Hindlimb muscle (tissue), 1 donor: ENCODE measurements at places on chromosomes 6 and 20. TPM values are rescaled to one million over a fixed set of nuclear protein-coding genes. Genes with fewer than 3 reads are reported as not detected.
A peak's percentile ranks its signal among the peaks of the same experiment; 100 is the strongest.

The ADGRF5 gene
- polyA plus RNA-seq: 28.9 TPM

The POU5F1 gene
- polyA plus RNA-seq: 0.85 TPM

The NOX3 gene
- polyA plus RNA-seq: not detected

The SLC35F1 gene
- 1.3 TPM for polyA plus RNA-seq

The CPXM1 gene
- polyA plus RNA-seq: 46.8 TPM

The AAR2 gene
- polyA plus RNA-seq: 25.9 TPM

The COL9A1 gene
- polyA plus RNA-seq: 4.1 TPM

The OPN5 gene
- polyA plus RNA-seq: 0.32 TPM

DNA sequence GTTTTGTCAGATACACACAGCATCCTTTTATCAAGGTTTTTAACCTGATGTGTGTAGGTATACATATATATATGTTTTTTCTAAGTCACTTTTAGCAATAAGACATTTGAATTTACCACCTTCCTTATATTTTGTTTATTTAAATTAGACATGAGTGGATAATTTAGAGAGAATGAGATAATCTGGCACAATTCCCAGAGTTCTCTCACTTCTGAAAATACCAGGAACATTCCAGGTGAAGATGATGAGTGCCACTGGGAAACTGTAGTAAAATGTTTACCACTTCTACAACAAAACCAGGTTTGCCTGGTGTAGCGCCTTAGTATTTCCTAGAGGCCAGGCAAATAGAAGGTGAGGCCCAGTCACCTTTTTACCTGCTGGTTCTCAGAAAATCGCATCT, 189.5 kb downstream of the TMEM242 start:
- no peak for DNase-seq

GRCh38 chr6:111072801-111073360, 14.4 kb upstream of the SLC16A10 start:
- no peak for DNase-seq

- no peak for DNase-seq
Measured at GRCh38 chr20:4047614-4048013, 32.3 kb upstream of the RNF24 start.

GRCh38 chr20:48827855-48828733, at the start of gene PREX1:
Gene PREX1, minus strand, starts transcription at chr20:48827999. Its CDS starts 139 bp downstream, at chr20:48827860.
- peak; percentile 89 for DNase-seq

DNA sequence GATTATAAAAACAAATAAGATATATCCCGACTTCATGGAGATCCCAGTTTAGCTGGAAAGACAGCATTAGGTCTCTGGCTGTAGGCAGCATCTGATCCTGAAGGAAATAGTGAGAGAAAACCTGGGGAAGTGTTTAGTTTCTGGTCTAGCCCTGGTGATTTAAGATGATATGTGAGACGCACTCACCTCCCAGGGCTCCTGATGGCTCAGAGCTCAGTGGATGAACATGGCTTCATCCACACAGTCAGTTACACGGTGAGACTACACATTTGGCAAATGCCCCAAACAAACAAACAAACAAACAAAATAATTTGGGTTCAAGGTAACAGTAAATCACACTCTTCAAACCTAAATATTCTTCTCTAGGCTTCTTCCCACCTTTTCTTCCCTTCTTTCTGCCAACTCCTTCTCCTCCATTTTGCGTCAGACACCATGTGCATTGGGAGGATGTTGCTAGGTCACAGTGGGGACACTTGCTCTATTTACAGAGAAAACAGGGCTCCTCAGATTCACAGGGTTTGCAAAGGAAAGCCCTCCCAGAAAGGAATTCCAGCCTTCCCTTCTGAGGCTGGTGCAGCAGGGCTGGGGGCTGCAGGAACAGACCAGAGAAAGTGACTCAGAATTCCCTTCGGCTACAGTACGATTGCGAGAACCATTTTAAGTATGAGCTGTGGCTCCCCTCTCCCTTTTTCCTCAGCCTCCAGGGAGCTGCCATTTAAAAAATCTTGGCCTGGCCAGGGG, 59.6 kb upstream of the SALL4 start:
- DNase-seq: no peak

DNA sequence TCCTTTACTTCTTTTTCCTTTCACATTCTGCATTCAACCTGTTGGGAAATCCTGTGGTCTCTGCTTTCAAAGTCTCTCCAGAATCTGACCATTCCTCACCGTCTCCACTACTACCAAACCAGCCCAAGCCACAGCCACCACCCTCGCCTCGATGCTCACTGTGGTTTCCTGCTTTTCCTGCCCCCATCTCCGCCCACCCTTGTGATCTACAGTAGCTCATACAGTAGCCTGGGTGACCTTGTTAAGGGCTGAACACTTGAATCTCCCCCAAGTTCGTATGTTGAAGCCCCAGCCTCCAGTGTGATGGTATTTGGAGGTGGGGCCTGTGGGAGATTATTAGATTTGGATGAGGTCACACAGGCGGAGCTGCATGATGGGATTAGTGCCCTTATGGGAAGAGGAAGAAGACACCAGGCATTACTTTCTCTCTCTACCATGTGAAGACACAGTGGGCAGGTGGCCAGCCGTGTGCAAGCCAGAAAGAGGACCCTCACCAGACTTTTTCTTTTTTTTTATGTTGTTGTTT, 189.0 kb upstream of the UST start:
- DNase-seq: no peak

- no peak for DNase-seq
Measured at GRCh38 chr6:75551367-75551952, 50.2 kb upstream of the SENP6 start.

DNA sequence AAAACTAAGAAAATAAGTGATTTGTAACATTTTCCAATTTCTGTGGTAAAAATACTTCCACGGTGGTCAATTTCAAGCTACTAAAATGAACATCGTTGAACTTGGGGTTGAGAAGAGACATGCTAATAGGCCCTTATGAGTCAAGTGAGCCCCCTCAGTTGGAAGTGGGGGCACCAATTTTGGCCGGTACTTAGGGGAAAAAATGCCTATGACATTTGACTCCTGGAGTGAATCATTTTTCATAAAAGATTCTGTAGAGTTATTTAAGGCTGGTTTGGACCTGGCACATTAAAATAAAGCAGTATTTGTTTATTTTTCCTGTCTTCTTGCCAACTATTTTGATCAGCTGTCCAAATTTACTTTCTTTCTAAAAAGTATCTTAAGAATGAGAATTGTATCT, 32.4 kb upstream of the CAP2 start:
- no peak for DNase-seq

DNA sequence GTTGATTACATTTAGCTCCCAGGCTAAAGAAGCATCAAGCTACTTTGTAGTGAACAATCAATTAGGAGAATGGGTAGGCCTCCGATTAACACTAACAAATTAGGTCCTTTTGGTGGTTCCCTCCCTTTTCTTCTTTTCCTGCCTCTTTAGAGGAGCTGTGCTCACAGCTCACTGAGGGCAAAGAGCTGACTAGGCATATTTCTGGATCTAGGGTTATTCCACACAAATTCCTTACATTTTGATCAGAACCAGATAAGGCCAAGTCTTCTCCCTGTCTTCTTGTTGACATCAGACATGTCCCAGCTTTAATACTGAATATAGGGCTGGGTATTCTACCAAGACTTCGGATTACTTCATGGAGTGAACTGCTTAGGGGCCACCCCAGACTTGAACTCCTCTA, 119.1 kb downstream of the PKHD1 start:
- no peak for DNase-seq

DNA sequence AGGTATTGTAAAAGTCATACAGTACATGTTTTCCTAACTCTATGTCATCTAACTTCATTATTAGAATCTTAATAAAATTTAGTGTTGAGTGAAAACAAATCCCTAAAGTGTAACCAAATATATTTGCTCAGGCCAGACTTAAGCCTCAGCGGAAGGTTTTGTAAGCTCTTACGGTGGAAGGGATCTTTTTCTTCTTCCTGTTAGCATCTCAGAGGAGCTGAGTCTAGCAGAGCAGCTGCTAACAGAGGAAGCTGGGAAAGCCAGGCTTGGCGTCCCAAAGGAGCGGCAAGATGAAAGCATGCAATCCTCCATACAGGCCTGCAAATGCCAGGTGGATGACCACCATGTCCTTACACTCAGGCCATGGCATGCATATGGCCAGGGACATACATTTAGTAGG, 72.4 kb downstream of the ADTRP start:
- DNase-seq: peak; percentile 34
